A549 treated with Hydrocortisone at 1 μM for 4 hours (cell line): ENCODE measurements at places on chromosomes 6 and 20. TPM values are rescaled to one million over a fixed set of nuclear protein-coding genes. Genes with fewer than 3 reads are reported as not detected.

The KCNQ2 gene
- 0.16 to 0.62 TPM (median 0.46 TPM) in 5 replicates for total RNA-seq

The TBC1D22B gene
- 5.0 to 5.9 TPM (median 5.4 TPM) in 5 replicates for total RNA-seq

The RAB32 gene
- total RNA-seq = 32.5 to 46.2 TPM (median 42.2 TPM) in 5 replicates

The NTSR1 gene
- total RNA-seq = 0.06 to 0.17 TPM (median 0.08 TPM) in 5 replicates

The OLIG3 gene
- not detected in 5 replicates for total RNA-seq

The PRL gene
- total RNA-seq = not detected in 5 replicates

The COX4I2 gene
- total RNA-seq = not detected in 5 replicates

The HECA gene
- total RNA-seq = 1.1 to 2.6 TPM (median 1.9 TPM) in 5 replicates

The BNIP5 gene
- total RNA-seq = 0.02 to 0.05 TPM (median 0.03 TPM) in 4 of 5 replicates, not detected in the other

The RALY gene
- total RNA-seq = 133 to 156 TPM (median 151 TPM) in 5 replicates

The FNDC11 gene
- 0.16 to 0.41 TPM (median 0.20 TPM) in 5 replicates for total RNA-seq

The TMEM151B gene
- 0.03 to 0.15 TPM (median 0.07 TPM) in 5 replicates for total RNA-seq

The NKX2-2 gene
- not detected in 5 replicates for total RNA-seq

The SLC17A1 gene
- total RNA-seq = not detected in 5 replicates

The ECT2L gene
- not detected in 5 replicates for total RNA-seq

The PAQR8 gene
- total RNA-seq = 0.95 to 1.3 TPM (median 1.3 TPM) in 5 replicates

The CCN5 gene
- total RNA-seq = 26.1 to 39.6 TPM (median 26.8 TPM) in 5 replicates

The HDGFL1 gene
- not detected in 5 replicates for total RNA-seq

The CSTF1 gene
- 35.9 to 39.9 TPM (median 38.4 TPM) in 5 replicates for total RNA-seq

The COL21A1 gene
- 0.55 to 2.3 TPM (median 0.77 TPM) in 5 replicates for total RNA-seq

The TULP1 gene
- not detected in 5 replicates for total RNA-seq

The IP6K3 gene
- total RNA-seq = 1.3 to 1.8 TPM (median 1.6 TPM) in 5 replicates

The GPR6 gene
- total RNA-seq = not detected in 5 replicates

The IFNGR1 gene
- total RNA-seq = 40.0 to 48.7 TPM (median 41.3 TPM) in 5 replicates
